Effector CD8-positive, alpha-beta T cell (primary cell): ENCODE measurements at places on chromosomes 16 and 17.
A peak's percentile ranks its signal among the peaks of the same experiment; 100 is the strongest.

GRCh38 chr17:77698903-77699623 is 259.4 kb upstream of the TNRC6C start:
- no peak for DNase-seq

DNA sequence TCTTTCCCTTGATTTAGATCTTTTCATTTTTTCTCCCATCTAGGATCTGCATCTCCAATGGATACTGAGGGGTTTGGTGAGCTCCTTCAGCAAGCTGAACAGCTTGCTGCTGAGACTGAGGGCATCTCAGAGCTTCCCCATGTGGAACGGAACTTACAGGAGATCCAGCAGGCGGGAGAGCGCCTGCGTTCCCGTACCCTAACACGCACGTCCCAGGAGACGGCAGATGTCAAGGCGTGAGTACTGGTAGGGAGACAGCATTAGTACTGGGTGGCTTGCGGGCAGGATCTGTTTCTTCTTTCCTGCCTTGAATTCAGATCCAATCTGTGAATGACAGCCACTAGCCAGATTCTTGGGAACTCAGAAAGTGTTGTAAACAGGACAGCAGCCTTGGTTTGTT is 18.3 kb downstream of the NUP93 start:
- DNase-seq: no peak

DNA sequence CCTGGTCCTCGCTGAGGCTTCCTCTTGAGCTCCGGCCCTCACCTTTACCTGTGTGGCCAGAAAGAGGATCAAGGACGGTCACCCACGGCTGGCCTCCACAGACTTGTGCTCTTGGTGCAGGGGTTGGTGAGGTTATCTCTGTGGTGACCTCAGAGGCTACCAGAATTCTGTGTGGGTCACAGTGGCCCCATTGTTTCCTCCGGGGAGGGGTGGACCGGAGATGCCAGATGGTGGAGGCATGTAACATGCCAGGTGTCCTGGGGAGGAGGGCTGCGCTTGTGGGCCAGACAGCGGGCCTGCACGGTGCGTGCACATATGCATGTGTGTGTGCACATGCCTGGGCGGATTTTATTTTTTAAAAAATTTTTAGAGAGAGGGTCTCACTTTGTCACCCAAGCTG is 6.3 kb downstream of the SGCA start:
- no peak for DNase-seq

DNA sequence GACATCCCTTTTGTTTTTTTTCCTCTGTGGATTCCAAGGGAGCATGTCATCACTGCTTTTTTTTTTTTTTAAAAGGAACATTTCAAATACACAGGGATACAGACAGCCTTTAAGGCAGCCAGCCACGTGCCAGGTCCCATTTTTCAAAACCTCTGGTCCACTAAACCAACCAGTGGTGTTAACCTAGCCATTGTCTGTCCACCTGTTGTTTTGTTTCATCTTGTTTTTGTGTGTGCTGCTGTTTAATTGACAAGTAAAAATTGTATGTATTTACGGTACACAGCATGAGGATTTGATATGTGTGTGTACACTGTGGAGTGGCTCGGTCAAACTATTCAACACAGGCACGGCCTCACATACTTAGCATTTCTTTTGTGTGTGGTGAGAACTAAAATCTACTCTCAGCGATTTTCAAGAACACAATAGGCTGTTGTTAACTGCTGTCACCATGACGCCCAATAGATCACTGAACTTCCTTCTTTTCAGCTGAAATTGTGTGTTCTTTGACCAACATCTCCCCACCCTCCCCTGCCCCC is 19.2 kb downstream of the TMEM114 start:
- no peak for DNase-seq

- no peak for DNase-seq
These were observed 51.6 kb downstream of the RBFOX3 start for GRCh38 chr17:79559111-79559887.

GRCh38 chr17:77419547-77420094 is 278.9 kb downstream of the SEC14L1 start:
- no peak for DNase-seq

DNA sequence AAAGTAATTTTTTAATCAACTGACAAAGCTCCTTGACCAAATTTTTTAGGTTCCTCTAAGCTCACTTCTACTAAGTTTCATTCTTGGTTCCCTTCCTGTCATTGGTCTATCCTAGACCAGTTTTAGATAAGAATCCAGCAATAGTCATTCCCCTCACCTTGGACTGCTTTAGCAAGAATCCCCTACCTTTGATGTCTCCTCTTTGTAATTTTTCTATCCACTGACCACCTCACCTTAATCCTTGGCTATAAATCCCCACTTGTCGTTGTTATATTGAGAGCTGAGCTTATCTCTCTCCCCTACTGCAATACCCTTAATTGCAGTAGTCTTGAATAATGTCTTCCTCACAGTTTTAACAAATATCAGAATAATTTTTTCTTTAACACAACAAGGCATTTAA is 107.2 kb downstream of the USP32 start:
- DNase-seq: no peak

DNA sequence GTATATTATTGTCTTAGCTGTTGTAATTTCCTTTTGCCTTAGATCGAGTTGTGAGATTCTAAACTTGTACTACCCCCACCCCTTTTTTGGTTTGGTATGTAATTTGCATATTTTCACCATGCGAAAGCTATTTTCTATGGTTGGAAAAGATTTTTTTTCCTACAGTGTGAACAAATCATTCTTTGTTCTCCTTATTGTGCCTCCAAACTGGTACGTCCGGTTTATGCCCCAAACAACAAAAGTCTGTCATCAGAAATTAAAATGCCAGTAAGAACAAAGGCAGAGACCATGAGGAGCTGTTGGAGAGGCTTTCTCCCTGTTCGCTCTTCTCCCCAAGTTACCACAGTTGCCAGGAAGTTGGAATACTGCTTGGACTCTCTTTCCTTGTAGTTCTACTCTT is 66.1 kb downstream of the BCAS3 start:
- no peak for DNase-seq

DNA sequence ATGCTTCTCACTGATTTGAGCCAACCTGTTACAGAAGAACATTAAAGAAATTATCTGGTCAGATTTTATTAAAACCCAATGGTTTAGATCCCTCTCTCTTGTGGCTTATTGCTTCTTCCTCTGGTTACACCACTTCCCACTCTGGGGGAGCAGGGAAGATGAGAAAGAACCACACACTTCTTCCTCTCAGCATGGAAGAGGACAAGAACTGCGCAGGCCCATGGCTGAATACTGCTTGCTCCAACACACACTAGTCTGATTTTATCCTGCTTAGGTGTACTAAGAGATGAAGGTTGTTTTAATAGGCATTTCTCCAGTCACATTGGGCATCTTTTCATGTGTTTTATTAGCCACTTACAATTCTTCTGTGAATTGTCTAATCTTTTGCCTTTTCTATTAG is 27.6 kb downstream of the MAP3K3 start:
- DNase-seq: no peak

- DNase-seq: no peak
These were observed 115.1 kb downstream of the PPM1E start for GRCh38 chr17:58870747-58871146.

DNA sequence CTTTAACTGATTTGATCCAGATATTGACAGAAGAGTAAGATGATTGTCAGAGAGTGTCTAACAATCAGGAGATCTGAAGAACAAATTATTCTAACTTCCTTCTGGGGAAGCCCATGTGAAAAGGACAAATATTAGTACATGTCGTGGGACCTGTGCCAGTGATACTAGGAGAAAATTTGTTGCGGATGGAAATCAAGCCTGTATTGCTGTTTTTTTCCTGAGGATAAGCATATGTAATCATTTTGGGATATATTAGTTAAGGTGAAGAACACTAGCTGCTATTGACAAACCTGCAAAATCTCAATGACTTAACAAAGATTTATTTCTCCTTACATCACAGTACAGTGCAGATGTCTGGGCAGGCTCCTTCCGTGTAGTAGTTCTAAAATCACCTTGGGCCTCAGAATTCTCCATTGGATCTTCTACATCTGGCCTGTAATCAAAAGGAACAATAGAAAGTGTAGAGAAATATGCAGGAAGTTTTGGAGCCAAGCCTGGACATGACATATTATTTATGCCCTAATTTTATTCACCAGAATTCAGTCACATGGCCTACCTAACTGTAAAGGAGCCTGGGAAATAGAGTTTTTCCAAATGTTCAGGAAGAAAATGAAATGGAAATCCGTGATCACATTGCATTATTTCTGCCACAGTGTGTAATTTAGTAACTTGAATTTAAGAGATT is 58.3 kb downstream of the CYB561 start:
- no peak for DNase-seq

GRCh38 chr16:85601272-85601639 is 11.9 kb upstream of the GSE1 start:
- DNase-seq: no peak

DNA sequence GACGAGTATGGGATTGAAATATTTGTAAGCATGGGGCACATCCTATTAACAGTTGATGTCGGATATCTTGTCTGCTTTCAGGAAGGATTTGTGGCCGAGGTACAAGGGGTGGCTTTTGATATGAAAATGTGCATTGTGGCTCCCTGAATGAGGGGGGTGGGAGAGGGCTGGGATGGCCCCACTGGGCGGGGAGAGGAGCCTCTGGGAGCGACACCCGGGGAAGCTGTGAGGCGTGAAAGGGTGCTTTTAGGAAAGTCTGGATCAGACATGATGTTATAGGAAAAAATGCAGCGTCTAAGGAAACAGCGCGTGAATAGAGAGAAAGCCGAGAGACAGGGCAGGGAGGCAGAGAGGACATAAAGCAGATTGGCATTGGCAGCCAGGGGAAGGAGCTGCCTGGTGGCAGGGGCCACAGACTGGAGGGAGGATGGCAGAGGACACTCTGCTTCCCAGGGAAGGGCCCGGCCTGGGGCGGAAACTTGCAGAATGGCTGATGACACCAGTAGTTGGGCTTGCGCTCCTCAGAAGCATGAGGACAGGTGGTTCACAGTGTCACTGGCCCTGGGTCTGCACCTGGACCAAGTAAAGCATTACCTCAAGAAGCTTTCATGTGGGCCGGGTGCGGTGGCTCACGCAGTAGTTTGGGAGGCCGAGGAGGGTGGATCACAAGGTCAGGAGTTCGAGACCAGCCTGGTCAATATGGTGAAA is 95.7 kb downstream of the NTN1 start:
- no peak for DNase-seq

GRCh38 chr16:19912455-19913339 is 28.0 kb upstream of the GPRC5B start:
- DNase-seq: no peak

- DNase-seq: no peak
These were observed 132.4 kb downstream of the PRKCB start for GRCh38 chr16:23968176-23968575.

- DNase-seq: no peak
These were observed 188.0 kb upstream of the GSE1 start for GRCh38 chr16:85425074-85425662.

GRCh38 chr17:10155371-10156076 is 42.9 kb downstream of the GAS7 start:
- no peak for DNase-seq

- no peak for DNase-seq
These were observed 12.1 kb downstream of the CYB561 start for GRCh38 chr17:63433746-63434591.

- DNase-seq: peak; percentile 25
These were observed 1.7 kb downstream of the PPM1D start for GRCh38 chr17:60601447-60602384.

DNA sequence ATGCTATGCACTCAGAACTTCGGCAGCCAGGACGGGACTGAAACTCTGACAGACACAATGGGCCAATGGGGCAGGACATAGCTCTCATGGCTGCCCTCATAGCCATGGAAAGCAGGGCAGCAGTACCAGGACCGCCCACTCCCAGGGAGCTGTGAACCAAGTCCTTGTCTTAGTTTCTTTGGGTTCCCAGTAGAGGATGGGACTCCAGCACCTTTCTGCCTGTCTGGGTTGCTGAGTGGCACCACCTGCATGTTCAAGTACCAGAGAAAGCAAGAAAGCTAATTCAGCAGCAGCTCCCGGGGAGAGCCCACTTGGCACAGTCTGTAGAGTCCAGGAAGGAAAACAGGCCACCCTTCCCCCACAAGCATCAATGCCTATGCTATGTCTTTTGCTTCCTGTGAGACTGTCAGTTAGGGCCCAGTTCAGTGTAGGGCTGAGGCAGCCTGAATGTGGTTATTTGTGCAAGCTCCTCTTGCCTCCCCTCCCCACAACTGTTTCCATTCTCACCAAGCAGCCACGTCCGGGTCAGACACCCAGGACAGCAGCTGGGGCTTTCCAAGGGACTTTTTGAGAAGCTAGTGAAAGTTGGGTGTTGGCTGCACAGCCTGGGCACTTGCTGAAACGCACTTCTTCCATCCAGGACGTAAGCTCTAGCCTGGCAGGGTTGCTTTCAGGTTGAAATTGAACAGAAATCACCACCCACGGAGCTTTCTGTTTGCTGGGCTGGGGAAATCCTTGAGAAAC is 7.8 kb downstream of the SUPT4H1 start:
- peak; percentile 68 for DNase-seq

DNA sequence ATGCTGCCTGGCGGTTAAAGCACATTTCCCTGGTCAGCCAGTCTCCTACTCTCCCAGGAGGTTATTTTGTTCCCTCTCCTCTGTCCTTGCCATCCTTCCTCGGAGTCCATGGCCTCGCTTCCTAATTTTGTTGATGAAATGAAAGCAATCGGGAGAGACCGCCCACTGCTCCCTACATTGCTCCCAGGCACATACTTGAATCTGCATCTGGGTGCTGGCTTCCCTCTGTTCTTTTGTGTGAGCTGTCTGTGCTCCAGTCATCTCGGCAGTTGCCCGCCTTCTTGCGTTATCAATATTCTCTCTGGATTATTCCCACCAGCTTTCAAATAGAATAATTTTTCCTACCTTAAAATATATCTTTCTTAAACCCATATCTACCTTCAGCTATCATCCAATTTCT is 11.1 kb downstream of the KRT23 start:
- DNase-seq: no peak

DNA sequence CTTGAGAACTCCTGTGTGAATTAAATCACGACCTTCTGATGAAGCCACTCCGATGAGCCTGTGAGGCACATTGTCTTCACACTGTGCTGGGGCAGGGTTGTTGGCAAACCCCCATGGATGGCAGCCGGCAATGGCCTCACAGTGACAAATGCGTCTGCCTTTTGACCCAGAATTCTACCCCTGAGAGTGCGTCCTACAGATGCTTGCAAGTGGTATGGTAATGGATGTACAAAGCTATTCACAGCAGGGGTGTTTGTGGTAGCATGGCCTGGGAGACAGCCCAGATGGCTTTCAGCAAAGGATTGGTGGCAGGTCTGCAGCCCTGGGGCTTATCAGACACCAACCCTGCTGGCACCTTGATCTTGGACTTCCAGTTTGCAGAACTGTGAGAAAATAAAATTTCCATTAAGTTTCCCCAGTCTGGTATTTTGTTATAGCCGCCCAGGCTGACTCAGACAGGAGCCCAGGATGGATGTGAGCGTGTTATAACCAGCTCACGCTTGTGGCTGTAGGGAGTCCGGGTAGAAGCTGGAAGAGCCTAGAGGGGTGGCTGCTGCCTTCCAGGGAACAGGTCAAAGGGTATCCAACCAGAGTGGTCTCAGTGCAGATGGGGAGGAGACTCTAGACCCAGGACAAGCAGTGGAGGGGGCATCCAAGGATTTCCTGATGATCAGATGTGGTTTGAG is 10.1 kb downstream of the AFMID start:
- no peak for DNase-seq
